ENCODE measurements at places on chromosomes 4 and X. TPM values are rescaled to one million over a fixed set of nuclear protein-coding genes. Genes with fewer than 3 reads are reported as not detected.

The MMRN1 gene
- total RNA-seq = not detected

The SSX4 gene
- total RNA-seq = not detected

The KLHL34 gene
- total RNA-seq = not detected

The ADGRG4 gene
- total RNA-seq = not detected

The DSPP gene
- not detected for total RNA-seq

The SPANXA1 gene
- total RNA-seq = 0.23 TPM

The USP26 gene
- not detected for total RNA-seq

The CT55 gene
- total RNA-seq = not detected

The XPNPEP2 gene
- not detected for total RNA-seq

The EGF gene
- 0.25 TPM for total RNA-seq

The TMPRSS11B gene
- not detected for total RNA-seq

The BST1 gene
- total RNA-seq = 17.8 TPM

The TMEM156 gene
- 22.8 TPM for total RNA-seq

The GCNA gene
- total RNA-seq = 1.9 TPM

The NRK gene
- not detected for total RNA-seq

The ARX gene
- total RNA-seq = 0.38 TPM

All from A549 treated with Hydrocortisone at 1 μM for 4 hours (cell line).